ENCODE measurements at places on chromosomes 7 and 10.

GRCh38 chr10:103617602-103618385 is 124.3 kb downstream of the NEURL1 start:
- DNase-seq, result no peak

GRCh38 chr10:52954407-52954806 is 181.8 kb upstream of the MBL2 start:
- DNase-seq, result no peak

DNA sequence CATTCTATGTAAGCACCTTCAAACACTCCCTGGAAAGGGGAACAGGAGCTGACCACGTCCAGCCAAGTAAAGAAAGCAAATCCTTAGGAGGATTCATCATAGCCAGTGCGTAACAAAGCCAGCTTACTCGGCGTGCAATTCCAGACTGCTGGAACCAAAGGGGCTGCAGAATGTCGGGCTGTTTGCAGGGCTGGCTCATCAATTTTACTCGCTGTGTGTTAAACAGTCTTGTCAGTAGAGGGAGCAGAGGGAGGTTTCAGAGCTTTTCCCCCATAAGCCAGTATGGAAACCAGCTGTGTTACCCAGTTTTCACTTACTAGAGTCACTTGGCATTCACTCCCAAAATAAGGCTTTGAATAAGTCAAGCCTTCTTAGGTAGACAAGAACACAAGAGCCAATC is 127.1 kb downstream of the KMT2E start:
- DNase-seq, result no peak

DNA sequence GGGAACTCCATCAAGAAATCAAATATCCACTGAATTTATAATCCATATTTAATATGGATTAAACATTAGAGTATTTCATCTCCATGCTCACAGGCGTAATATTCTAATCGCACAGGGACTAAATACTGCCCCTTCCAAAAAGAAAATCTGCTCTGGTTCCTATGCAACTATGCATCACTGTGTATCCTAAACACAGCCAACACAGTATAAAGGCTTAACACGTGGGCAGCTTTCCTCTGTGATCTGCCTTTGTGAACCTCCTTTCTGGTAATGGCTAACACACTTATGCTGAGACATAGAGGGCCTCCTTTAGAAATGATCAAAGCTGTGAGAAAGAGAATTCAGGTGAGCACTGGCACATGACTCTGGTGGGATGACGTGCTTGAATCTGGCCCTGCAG is 110.2 kb downstream of the RAB11FIP2 start:
- no peak for DNase-seq

- no peak for DNase-seq
Observed at GRCh38 chr7:50685135-50686065, 97.3 kb downstream of the GRB10 start.

GRCh38 chr10:123912466-123912865 is 20.9 kb upstream of the CPXM2 start:
- DNase-seq, result no peak

DNA sequence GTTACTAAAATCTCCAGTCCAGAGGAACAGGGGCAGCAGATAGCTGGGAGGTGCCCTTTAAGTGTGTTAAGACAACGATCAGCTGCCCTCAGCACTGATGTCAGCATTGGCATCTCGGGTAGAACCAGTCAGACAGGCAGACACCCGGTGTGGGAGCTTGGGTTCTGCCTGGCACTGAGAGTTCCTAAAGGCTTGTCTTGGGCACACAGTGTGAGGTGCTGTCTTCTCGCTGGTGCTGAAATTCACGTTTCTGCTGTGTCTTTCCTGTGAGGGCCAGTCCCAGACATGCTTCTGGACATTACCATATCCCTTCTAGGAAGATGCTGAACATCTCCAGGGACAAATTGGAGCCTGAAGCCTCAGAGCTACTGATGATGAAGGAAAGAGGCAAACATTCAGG is 156.2 kb downstream of the DNAJB6 start:
- no peak for DNase-seq

DNA sequence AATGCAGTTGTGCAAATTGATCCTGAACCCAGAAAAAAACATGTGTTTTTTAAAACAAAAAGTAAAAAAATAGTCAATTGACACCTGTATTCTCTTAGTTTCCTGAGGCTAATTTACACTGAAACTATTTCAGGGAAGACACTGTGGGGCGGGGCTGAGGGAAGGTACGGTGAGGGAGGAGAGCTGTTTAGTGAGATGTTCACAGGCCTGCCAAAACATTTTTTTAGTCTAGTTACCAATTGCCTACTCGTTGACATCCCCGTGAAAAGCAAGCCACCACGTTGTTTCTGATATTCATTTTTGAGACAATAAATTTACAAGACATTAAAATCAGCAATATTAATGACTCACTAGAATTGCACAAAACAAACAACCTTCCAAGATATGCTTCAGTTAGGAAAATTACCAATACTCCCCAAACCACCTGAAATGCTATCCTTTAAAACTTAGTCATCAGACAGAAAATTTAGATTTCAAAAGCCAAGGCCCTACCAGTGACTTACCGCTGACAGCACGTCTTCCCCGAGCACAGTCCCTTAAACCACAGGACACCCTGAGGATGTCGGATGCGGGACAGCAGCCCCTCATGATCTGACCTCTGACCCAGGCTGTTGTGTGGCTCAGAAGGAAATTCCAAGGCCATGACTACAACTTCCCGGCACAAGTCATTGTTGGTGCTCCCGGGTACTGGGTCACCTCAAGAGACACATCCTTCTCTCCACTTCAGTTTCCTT is 279.2 kb downstream of the PRPF18 start:
- DNase-seq, result peak; percentile 68

GRCh38 chr10:58511765-58512490 is 744 bp upstream of the BICC1 start:
- DNase-seq, result peak; percentile 20

GRCh38 chr10:49283491-49283890 is 15.5 kb upstream of the C10orf71 start:
- DNase-seq, result no peak

- DNase-seq, result no peak
Observed at GRCh38 chr7:299628-300027, 9.7 kb downstream of the FOXL3 start.

DNA sequence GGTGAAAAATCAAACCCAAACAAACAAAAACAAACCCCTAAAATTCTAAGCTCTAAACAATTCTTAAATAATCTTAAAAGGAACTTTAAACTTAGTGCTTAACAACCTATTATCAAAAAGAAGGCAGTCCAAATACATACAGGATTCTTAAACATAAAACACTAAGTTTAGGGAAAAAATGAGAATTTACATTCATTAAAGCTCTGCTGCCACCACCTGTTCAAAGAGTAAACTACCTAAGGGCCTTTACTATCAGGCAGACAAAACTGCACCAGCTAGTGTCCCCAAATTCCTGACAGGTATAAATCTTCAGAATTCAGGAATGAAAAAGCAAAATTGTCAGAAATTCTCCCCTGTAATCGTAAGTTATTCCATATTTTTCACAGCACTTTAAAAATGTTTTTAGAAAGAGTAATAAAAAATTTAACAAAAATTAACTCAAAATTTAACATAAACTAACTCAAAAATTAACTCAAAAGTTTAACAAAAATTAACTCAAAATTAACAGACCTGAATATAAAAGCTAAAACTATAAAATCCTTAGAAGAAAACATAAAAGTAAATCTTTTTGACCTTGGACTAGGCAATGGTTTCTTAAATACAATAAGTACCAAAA is 55.1 kb downstream of the PDZD8 start:
- DNase-seq, result no peak

GRCh38 chr10:12508165-12508564 is 158.8 kb downstream of the CAMK1D start:
- DNase-seq, result no peak

GRCh38 chr7:114939484-114940097 is 17.7 kb downstream of the MDFIC start:
- DNase-seq, result no peak

- DNase-seq, result no peak
Observed at GRCh38 chr10:125368146-125368545, 207.8 kb upstream of the CTBP2 start.

DNA sequence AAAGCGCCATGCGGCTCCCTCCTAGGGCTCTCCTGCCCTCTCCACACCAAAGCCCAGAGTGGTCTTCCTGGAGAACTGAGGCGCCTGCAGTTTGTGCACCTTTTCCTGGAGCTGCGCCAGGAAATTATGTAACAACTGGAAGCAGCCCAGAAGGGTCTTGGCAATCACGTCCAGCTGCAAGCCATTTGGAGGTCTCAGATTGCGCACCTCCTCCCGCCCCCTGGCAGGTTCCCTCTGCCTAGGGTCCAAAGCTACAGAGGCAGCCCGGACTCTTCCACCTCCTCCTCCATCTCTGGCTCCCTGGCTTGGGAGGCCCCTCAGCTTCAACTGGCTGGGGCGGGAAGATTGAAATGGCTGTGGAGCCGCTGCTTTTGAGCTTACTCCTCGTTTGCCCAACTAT is 34.0 kb upstream of the SFTPD start:
- no peak for DNase-seq

GRCh38 chr10:3525832-3526449 is 259.1 kb downstream of the KLF6 start:
- DNase-seq, result peak; percentile 84

- DNase-seq, result peak; percentile 40
Observed at GRCh38 chr7:130430841-130431666, 9.8 kb downstream of the CEP41 start.

GRCh38 chr7:155991470-155991869 is 179.2 kb upstream of the SHH start:
- DNase-seq, result no peak

DNA sequence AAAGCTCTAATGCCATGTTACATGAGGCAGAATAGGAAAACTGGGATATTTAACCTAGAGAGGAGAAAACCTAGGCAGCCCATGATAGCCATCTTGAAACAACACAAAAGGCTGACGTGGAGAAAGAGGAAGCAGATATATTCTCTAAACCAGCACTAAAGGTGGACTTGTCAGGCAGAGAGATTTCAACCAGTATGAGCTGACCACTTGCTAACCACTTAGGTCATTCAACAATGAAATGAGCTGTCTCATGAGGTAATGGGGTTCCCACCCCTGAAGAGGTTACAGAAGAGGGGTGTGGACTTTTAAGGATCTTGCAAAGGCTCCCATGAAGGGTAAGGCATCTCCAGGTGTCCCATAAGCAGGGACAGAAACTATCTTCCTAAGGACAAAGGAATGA is 26.8 kb upstream of the EGR2 start:
- no peak for DNase-seq

GRCh38 chr7:150931199-150931869 is 46.8 kb downstream of the KCNH2 start:
- no peak for DNase-seq

DNA sequence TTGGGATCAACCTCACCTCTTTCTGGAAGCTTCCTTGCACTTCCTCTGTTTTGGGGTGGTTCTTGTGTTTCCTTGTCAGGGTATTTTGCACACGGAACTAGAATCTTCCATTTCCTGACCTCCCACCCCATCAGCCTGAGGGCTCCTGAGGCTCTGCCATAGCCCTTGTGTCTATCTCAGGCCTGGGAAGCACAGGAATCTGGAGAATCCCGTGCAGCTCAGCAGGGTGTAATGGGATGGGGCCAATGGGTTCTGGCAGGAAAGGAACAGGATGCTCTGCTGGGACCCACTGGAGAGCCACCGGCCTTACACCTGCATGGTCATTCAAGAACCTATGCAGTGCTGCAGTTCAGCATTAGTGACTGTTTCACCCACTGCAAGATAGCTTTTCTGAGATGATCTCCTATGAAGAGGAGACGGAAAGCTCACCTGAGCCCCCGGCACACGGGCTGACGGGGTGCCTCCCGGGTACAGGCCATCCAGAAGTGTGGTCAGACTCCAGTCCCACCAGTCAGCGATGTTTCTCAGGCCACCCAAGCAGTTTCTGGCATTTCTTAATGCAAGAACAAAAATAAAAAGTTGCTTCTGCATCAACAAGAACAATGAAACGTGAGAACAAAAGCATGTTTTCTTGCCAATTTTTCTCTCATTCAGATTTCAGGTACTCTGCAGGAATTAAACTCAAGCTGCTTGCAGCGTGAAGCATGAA is 133.2 kb downstream of the PKD1L1 start:
- DNase-seq, result no peak

DNA sequence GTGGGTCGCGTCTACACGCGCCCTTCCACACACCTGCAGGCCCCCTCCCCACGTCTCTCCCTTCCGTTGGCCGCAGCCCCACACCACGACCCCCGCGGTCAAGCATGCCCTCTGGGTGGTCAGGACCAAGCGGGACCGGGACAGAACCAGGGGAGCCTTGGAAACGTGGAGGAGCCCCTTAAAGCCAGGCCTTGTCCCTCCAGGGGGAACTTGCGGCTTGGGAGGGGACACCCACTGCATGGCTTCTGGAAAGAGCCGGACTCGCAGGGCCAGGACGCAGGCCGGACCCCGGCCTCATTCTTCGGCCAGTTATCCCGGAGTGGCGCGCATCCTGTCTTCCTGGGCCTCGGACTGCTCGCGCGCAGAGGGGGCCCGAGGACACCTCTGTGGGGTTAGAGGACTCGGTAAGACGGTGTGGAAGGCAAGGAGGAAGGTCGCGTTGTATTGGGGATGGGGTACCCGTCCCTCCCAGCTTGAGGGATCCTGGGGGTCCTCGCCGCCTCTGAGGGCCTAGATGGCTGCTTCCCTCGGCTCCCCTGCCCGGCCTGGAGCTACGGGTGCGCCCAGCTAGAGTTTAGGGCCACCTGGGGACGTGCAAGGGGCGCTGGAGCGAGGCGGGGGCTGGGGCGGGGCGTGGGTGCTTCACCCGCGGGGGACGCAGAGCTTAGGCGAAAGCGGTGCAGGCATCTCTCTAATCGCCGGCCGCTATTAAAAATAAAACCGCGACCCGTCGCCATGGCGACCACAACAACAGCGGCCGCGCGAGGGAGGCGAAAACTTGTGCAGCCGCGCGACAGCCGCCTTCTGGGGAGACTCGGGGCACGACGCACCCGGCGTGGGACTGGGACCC is 1.8 kb upstream of the PDGFA start:
- DNase-seq, result peak; percentile 39

- DNase-seq, result no peak
Observed at GRCh38 chr10:57161157-57161556, 800.1 kb upstream of the ZWINT start.
